Activated naive CD8-positive, alpha-beta T cell treated with anti-CD3 and anti-CD28 coated beads for 36 hours (primary cell): ENCODE measurements at places on chromosomes 6 and 20. TPM values are rescaled to one million over a fixed set of nuclear protein-coding genes. Genes with fewer than 3 reads are reported as not detected.

Gene C20orf202
- not detected for total RNA-seq

Gene OR2B6
- not detected for total RNA-seq

Gene PHACTR1
- 0.58 TPM for total RNA-seq

Gene OR2H2
- not detected for total RNA-seq

Gene FERMT1
- total RNA-seq = 0.52 TPM

Gene RBPJL
- not detected for total RNA-seq

Gene ITPA
- 74.0 TPM for total RNA-seq

Gene LST1
- 29.1 TPM for total RNA-seq

Gene TRIM10
- not detected for total RNA-seq

Gene TFAP2C
- not detected for total RNA-seq

DNA sequence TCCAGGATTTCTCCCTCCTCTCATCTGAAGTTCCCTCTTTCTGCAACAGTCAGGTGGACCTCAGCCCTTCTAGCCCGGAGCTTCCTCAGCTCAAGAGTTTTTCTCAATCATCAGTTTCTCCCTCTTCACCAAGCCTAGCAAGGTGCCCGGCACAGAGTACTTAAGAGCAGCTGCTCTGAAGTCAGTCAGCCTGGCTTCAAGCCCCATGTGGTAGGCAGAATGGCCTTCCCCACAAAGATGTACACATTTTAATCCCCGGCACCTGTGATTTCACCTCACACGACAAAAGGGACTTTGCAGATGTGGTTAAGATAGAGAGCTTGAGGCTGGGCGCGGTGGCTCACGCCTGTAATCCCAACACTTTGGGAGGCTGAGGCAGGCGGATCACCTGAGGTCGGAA, 15.1 kb upstream of the RBPJL start:
- H3K4me3 ChIP-seq = no peak overlapping the region
- H3K27ac ChIP-seq = no peak overlapping the region
- H3K4me1 ChIP-seq = peaks cover 7% of the 10 kb centered on the region
- H3K36me3 ChIP-seq = no peaks in the 10 kb centered on the region

GRCh38 chr6:43935921-43936439, 166.0 kb downstream of the VEGFA start:
- DNase-seq = no peak
- H3K27ac ChIP-seq = no peak overlapping the region
- no peaks in the 10 kb centered on the region for H3K27me3 ChIP-seq
- H3K36me3 ChIP-seq = no peaks in the 10 kb centered on the region
- no peak overlapping the region for H3K4me3 ChIP-seq

DNA sequence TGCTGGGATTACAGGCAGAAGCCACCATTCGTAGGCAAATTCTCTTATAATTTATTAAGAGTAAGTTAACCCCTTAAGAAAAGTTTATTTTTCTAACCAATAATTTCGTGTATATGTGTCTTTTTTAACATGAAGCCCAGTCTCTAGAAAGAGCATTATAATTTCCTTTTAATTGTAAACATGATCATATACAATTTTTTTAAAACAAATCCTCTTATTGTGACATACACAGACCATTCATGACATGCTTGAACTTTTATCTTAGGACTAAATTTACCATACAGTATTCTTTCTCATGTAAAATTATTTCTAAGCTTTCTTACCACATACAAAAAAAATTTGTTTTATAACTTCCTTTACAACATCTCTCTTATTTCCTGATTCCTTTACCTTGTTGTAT, 6.7 kb downstream of the ACOT13 start:
- no peaks in the 10 kb centered on the region for H3K27me3 ChIP-seq
- no peak for DNase-seq
- H3K4me3 ChIP-seq = no peak overlapping the region
- no peak overlapping the region for H3K27ac ChIP-seq

GRCh38 chr6:109991201-109992101, 13.3 kb downstream of the GPR6 start:
- H3K36me3 ChIP-seq = no peaks in the 10 kb centered on the region
- no peaks in the 10 kb centered on the region for H3K4me1 ChIP-seq
- H3K4me3 ChIP-seq = no peak overlapping the region
- peaks cover 6% of the 10 kb centered on the region for H3K27me3 ChIP-seq
- H3K27ac ChIP-seq = no peak overlapping the region

DNA sequence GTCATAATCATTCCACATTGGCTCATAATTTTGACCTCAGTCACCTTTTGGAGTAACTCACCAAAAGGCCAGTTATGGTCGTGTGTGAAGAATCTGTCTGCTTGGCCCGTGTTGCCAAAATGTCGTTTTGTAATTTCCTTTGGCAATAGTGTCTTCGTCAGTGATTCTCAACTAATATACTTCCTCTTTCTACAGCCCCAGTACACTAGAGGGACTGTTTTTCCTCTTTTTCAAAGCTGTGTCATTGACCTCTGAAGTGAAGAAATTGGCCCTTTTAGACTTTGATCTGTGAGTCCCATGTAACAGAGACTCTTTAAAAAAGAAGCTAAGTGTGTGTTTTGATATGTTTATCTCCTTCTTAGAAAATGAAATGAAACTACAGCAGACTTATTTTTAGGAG, 5.2 kb downstream of the FOXO3 start:
- DNase-seq = no peak
- H3K36me3 ChIP-seq = peaks cover 31% of the 10 kb centered on the region
- H3K27ac ChIP-seq = peak overlapping the region; percentile 55
- H3K27me3 ChIP-seq = peaks cover 9% of the 10 kb centered on the region

DNA sequence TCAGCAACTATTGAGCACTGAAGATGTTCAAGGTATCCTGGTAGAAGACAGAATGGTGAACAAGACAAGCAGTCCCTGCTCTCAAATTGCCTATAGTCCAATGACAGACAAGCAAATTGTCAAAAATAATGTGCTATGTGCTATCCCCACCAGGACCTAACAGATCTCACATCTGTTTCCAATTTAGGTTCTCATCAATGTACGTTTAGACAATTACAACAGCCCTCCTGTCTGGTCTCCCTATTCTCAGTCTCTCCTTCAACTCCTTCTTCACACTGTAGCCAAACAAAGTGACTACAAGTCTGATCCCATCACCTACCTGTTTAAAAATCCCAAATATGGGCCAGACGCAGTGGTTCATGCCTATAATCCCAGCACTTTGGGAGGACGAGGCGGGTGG, 7.5 kb downstream of the TAPBP start:
- H3K27ac ChIP-seq = peak overlapping the region; percentile 59
- H3K27me3 ChIP-seq = no peaks in the 10 kb centered on the region
- H3K4me3 ChIP-seq = no peak overlapping the region
- peaks cover 35% of the 10 kb centered on the region for H3K4me1 ChIP-seq

DNA sequence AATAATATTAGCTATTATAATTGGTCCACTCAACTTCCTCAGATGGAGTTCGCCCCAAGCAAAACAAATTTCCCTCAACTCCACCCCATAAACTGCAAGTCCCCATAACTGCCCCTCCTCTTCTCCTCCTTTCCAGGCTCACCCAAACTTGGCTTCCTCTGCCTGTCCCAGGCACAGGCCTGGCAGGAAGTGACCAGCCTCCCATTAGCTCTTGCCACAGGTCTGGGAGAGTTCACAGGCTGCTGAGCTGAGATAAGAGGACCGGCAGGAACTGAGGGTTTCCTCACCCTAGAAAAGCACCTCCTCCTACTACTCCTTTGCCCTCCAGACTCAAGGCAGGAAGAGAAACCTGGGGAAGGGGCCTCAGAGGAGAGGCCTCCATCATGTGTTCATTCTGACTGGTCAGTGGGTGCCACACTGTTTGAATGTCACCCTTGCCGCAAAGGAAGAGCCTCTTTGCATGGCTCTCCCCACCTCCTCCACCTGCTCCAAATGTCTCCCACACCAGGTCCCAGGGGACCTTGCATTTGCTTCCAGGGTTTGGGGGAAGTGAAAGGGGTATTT, 24.5 kb upstream of the SMIM29 start:
- no peaks in the 10 kb centered on the region for H3K36me3 ChIP-seq
- H3K27ac ChIP-seq = no peak overlapping the region
- no peak for DNase-seq
- peaks cover 10% of the 10 kb centered on the region for H3K4me1 ChIP-seq
- no peaks in the 10 kb centered on the region for H3K27me3 ChIP-seq
- no peak overlapping the region for H3K4me3 ChIP-seq

DNA sequence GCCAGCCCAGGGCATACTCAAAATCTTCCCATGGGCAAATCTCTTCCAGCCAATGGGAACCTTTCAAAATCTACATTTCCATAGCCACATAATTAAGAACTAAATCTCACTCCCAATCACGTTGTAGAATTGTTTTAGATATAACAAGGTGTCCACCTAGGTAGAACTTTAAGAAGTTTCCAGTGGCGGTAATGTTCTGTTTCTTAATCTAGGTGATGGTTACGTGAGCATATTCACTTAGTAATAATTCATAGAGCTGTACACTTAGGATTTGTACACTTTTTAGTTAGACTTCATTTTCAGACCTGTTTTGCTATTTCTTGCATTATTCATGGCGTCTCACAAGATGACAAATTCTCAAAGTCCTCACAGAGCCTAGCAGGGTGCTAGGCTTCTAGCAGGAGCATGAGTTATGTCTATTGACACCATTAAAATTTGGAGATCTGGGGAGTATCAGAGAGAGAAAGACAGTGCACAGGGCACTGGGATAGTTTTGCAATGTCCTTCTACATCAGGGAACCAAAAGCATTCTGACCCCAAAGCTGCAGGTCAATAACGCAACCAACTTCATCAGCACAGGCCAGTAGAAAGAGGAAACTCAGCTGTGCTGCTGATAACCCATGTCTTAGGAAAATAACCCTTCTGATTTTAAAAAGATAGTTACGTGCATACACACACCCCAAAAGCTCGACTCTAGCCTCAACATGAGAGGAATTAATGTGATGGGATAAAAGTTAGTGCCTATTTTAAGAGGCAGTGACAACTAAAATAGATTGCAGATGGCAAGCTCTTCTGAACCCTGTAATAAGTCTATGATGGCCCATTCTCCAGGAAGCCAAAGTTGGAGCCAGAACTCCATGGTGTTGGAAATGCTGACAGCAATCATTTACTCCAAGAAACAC, 518.1 kb upstream of the JARID2 start:
- peak overlapping the region; percentile 89 for H3K27ac ChIP-seq
- no peaks in the 10 kb centered on the region for H3K27me3 ChIP-seq
- H3K4me1 ChIP-seq = peaks cover 57% of the 10 kb centered on the region
- peaks cover 20% of the 10 kb centered on the region for H3K36me3 ChIP-seq

DNA sequence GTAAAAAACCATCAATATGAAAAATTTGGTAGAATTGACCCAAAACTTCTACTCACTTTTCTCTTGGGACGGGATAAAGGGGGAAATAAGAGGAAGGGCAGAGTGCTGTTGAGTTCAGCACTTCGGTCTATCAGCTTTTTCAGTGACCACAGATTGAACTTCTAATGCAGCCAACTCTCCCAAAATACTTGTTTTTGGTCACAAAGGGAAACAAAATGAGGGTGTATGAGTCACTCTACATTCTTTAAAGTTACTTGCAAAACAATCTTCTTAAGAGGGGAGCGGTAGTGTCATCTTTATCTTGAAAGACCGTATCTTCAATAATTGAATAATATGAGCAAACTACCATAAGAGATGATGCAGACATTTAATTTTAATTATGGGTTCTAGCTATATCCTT, 661.3 kb downstream of the CD109 start:
- no peak overlapping the region for H3K4me3 ChIP-seq
- DNase-seq = no peak
- no peaks in the 10 kb centered on the region for H3K27me3 ChIP-seq
- H3K36me3 ChIP-seq = no peaks in the 10 kb centered on the region
- H3K27ac ChIP-seq = no peak overlapping the region
- H3K4me1 ChIP-seq = no peaks in the 10 kb centered on the region

- H3K4me3 ChIP-seq = no peak overlapping the region
- no peaks in the 10 kb centered on the region for H3K27me3 ChIP-seq
- H3K27ac ChIP-seq = no peak overlapping the region
- no peak for DNase-seq
- H3K4me1 ChIP-seq = no peaks in the 10 kb centered on the region
- H3K36me3 ChIP-seq = no peaks in the 10 kb centered on the region
Observed at GRCh38 chr6:62298745-62299392, 12.8 kb upstream of the KHDRBS2 start.

DNA sequence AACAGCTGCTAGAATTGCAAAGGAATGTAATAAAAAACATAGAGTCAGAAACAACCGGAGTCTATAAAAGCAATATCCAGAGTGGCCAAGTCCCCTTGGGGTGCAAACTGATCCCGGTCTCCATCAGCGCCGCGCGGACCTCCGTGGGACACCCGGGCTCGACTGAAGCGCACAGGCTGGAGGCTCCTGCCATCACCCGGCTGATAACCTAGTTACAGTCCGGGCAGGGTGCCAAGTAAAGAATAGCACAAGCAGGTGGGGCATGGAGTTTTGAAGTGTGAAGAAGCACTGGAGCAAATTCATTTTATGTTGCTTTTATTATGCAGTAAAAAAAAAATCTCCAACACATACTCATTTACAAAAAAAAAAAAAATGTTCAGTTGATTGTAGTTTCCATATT, 205.1 kb upstream of the GMDS start:
- no peak overlapping the region for H3K4me3 ChIP-seq
- H3K4me1 ChIP-seq = peaks cover 1% of the 10 kb centered on the region
- DNase-seq = no peak
- H3K27me3 ChIP-seq = no peaks in the 10 kb centered on the region

GRCh38 chr6:16472349-16473069, 234.1 kb downstream of the GMPR start:
- peak overlapping the region; percentile 44 for H3K27ac ChIP-seq
- H3K4me3 ChIP-seq = no peak overlapping the region
- no peak for DNase-seq
- peaks cover 63% of the 10 kb centered on the region for H3K4me1 ChIP-seq
- no peaks in the 10 kb centered on the region for H3K27me3 ChIP-seq

- H3K4me3 ChIP-seq = no peak overlapping the region
- peaks cover 14% of the 10 kb centered on the region for H3K36me3 ChIP-seq
- no peaks in the 10 kb centered on the region for H3K4me1 ChIP-seq
- DNase-seq = no peak
- no peak overlapping the region for H3K27ac ChIP-seq
- H3K27me3 ChIP-seq = no peaks in the 10 kb centered on the region
Observed at GRCh38 chr6:84172574-84172973, 54.9 kb downstream of the CEP162 start.

- H3K27ac ChIP-seq = no peak overlapping the region
- peaks cover 5% of the 10 kb centered on the region for H3K27me3 ChIP-seq
- no peaks in the 10 kb centered on the region for H3K36me3 ChIP-seq
- DNase-seq = no peak
Observed at GRCh38 chr6:122028933-122029522, 370.4 kb upstream of the HSF2 start.

- no peak for DNase-seq
- no peak overlapping the region for H3K27ac ChIP-seq
- no peaks in the 10 kb centered on the region for H3K36me3 ChIP-seq
- H3K4me1 ChIP-seq = no peaks in the 10 kb centered on the region
- no peak overlapping the region for H3K4me3 ChIP-seq
- H3K27me3 ChIP-seq = no peaks in the 10 kb centered on the region
Observed at GRCh38 chr6:147759093-147759492, 250.6 kb downstream of the SAMD5 start.
